NCI-H69 (cell line): ENCODE measurements at places on chromosomes 5 and 9.

- DNase-seq: no peak
Measured at GRCh38 chr5:34507933-34508332, 148.2 kb upstream of the RAI14 start.

GRCh38 chr5:82622205-82622604, 344.1 kb upstream of the RPS23 start:
- no peak for DNase-seq

DNA sequence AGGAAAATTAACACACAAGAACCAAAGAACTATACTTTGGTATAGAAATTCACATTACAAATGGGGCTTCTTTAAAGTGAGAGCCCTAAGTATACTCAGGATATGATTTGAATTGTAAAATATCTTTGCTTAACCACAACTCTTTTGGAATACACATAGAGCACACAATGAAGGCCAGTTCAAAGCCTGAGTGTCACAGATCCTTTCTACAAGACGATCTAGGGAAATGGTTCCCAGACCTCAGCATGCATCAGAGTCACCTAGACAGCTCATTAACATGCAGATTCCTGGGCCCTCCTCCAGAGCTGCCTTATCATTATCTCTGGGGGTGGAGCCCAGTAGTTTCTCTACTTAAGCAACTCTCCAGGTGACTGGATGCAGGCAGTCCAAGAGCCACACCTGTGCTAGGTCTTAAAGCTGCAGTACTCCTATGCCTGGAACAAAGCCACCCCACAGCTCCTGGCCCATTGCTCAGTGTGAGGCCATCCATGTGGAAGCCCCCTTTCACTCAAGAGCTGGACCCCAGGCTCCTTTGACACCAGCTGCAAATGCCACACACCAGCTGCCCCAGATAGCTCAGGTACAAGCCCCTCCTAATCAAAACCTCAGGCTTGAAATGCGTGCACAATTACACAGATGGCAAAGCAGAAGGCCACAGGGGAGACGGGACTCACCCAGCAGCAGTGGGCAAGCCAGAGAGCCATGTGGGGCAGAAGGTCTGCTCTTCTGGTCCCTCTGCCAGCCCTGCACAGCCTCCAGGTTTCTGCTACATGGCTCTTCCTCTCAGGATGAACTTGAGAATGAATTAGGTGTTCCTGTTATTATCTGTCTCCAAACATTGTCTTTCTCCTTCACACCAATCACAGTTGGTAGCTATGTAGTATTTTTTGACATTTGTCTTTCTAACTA, 106.1 kb downstream of the SH3TC2 start:
- DNase-seq: peak; percentile 96

- no peak for DNase-seq
Measured at GRCh38 chr9:19431361-19432171, 22.8 kb downstream of the ACER2 start.

DNA sequence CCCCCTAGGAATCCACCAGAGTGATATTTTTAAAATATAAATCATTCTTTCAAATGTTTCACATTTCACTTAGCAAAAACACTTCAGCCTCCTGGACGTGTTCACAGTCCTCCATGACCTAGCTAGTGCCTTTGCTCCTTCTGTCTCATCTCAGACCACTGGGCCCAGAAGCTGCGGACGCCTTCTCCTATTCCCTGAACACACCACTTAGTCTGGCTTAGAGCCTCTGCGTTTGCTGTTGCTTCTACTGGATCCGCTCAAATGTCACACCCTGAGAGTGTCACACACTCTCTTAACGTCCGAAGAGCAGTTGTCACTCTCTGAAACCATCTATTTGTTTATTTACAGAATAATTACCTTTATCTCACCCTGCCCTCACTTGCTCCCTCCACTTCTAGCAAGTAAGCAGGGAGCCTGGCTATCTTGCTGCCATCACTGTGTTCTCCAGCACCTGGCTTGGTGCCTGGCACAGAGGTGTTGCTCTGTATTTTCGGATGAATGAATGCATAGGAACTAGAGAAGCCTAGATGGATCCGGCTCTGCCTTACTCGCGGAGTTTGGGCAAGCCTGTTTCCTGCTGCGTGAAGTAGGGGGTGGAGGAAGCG, 1.2 kb upstream of the GRK6 start:
- DNase-seq: no peak

- no peak for DNase-seq
Measured at GRCh38 chr5:115869256-115869795, 27.6 kb downstream of the AP3S1 start.

DNA sequence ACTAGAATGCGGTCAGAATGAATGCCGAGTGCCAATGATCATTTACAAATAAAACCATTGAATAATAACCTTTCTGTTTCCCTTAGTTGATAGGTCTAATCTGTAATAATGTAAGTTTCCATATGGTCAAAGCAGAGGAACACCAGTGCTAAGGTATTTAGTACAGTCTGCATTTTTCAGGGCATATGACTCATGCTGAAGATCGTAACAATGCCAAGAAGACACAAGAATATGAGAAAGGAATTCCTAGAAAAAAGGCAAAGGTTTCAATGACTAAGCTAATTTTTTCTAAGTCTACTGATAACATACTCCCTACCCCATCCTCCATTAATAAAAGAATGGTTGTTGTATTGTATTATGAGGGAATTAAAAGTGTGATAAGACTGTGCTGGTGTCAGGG, 2.8 kb downstream of the OR1L8 start:
- DNase-seq: no peak

GRCh38 chr5:40334242-40334635, 345.5 kb upstream of the PTGER4 start:
- no peak for DNase-seq

DNA sequence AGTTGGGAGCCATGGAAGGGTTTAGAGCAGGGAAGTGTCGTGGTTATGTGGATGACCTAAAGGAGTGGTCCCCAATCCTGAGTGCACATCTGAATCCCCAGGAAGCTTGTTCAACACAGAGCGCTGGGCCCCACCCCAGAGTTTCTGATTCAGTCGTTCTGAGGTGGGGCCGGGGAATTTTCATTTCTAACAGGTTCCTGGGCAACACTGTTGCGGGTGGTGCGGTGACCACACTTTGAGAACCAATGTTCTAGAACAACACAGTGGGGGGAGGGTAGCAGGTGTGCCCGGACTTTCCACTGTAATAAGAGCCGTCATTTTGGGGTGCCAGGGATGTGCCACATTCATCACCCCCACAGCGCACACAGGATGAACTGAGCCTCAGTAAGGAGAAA, 39.3 kb downstream of the DUSP1 start:
- no peak for DNase-seq

GRCh38 chr5:113063927-113064326, 87.3 kb downstream of the DCP2 start:
- no peak for DNase-seq

DNA sequence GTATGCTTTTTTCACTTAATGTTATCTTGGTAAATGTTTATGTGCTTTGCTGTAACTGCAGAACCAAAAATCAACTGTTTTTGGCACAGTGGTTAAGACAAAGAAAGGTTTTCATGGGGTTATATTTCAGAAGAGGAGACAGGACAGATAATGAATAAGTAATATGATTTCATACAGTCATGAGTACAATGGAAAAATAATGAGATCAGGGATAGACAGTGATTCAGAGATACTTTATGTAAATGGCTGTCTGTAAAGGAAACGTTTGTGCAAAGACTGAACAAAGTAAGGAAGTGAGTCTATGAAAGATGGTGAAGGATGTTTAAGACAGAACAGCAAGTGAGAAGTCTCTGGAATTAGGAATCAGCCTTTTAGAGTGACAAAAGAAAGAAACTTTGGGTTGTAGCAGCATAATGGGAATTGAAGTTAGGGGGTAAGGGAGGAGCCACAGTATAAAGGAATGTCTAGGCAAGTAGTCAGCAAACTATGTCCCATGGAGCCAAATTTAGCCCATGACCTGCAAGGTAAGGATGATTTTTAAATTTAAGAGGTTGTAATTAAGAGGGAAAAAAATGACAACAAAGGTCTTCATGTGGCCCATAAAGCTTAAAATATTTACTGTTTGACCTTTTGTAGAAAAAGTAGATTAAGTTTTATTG, 55.0 kb downstream of the TNPO1 start:
- DNase-seq: no peak

DNA sequence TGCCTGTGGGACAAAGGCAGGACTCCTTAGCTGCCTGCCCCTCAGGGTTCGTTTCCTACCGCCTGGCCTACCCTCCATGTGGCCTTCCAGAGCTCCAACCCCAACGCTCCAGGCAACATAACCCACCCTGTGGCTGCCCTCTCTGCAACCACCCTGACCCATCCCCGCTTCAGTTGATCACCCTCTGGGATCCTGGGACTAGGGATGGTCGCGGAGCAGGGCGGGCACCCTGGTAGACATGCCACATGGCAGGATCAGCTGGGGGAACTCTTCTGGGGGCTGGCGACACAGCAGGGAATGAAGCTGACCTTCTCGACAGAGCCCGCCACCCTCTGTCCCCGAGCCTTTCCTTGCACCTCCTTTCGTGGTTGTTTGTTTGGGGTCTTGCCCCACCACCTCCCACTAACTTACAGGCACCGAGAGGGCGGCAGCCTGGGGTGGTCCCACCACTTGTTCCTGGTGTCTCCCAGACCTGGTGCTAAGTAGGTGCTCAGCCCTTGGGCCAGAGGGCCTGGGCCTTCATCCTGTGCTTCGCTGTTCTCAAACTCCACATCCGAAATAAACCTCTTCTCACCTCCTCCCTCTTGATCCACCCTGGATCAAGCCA, 243.1 kb downstream of the PBX3 start:
- no peak for DNase-seq

- peak; percentile 48 for DNase-seq
Measured at GRCh38 chr9:37412431-37413151, 9.9 kb upstream of the GRHPR start.

GRCh38 chr9:2150338-2150737, 135.2 kb downstream of the SMARCA2 start:
- peak; percentile 30 for DNase-seq

DNA sequence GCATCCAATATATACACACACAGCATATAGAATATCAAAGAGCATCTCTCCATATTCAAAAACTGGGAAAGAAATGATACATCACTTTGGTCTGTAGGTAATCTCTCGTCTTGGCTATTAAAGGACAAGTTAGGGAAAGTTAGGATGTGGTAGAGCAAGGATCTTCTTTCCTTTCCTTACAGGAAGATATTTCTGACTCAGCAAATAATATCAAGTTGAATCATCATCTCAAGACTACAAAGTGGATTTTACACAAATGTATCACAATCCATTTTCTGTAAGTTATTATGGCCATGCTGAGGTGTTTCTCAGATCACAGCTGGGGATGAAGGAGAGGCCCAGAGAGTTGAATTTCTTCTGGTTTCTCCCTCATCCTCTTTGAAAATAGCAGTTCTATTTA, 651.7 kb upstream of the CCNG1 start:
- no peak for DNase-seq

DNA sequence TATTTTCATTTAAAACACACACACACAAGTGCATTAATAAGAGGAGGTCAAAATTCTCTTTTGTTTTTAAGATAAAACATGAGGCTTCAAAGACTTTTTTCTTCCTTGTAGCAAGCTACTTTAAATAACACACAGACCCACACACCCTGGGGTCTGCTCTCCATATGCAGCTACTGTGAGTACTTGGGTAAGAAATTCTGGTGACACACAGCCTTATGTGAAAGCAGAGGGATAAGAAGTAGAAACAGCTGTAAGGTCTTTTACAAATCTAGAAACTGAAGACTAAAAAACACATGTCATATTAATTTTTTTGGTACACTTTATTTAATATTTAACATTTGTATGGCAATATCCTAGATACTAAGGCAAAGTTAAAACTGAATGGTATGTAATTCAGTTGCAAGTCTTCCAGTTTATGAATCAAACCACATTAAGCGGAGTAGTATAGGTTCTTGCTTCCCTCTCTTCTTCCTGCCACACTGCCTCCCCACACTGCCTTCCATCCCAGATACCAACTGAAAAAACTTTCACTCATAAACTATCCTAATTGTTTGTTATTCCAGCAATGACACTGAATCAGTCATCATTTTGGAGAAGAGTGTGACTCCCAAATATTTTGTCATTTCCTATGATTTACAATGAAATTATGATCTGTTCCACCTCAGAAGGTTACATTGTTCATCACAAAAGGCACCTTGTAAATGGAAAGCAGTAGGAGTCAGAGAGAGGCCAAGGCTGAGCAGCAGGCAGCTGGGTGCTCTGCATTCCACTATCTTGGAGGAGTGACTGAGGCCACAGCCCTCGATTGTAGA, 92.0 kb downstream of the PLCXD3 start:
- no peak for DNase-seq

- no peak for DNase-seq
Measured at GRCh38 chr9:123031963-123032362, 1.5 kb upstream of the GPR21 start.

- peak; percentile 66 for DNase-seq
Measured at GRCh38 chr5:43007246-43007910, 32.7 kb downstream of the ANXA2R start.
